Upper lobe of right lung (tissue), 1 donor: ENCODE measurements at places on chromosomes 4 and X. TPM values are rescaled to one million over a fixed set of nuclear protein-coding genes. Genes with fewer than 3 reads are reported as not detected.
A peak's percentile ranks its signal among the peaks of the same experiment; 100 is the strongest.

The IL1RAPL1 gene
- not detected for total RNA-seq

The SORBS2 gene
- 44.9 TPM for total RNA-seq

The VCX3A gene
- total RNA-seq, result not detected

The FMR1 gene
- total RNA-seq, result 51.2 TPM

The SEC31A gene
- total RNA-seq, result 199 TPM

The RHOH gene
- 8.8 TPM for total RNA-seq

The DAPP1 gene
- total RNA-seq, result 8.9 TPM

DNA sequence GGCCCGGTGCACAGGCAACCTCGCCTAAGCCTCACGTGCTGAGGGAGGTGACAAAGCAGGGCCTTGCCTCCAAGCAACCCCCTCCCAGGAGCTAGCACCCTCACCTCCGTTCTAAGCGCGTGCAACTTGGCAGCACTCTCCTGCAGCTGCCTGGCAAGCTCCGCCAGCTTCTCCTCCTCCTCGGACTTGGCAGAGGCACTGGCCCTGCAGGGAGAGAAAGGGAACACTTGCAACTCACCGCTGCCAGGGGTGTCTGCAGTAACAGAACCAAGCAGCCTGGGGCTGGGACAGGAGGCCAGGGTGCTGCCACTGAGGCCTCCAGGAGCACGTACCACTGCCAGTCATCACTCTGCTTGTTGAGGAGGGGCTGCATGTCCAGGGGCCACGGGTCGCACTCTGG, 10.3 kb upstream of the TREX2 start:
- no peak for DNase-seq

DNA sequence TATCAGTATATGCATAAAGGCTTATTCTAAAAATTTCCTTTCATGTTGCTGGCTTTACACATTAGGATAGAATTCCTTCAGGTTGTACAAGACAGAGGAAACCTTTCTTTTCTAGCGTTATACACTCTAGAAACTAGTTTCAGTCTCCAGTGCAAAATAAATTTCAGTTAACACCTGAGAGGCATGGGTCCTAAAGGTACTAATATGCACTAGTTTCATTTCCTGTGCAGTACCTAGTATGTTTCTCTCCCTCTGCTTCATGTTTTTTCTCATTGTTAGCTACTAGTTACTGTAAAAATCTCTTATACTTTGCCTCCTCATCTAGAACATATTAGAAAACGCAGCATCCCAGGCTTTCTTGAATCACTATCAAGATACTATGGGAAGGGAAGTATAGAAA, 54.0 kb downstream of the SNX25 start:
- DNase-seq, result no peak

- no peak for DNase-seq
Observed at GRCh38 chrX:36908801-36909675, 99.1 kb upstream of the FAM47C start.

- no peak for DNase-seq
Observed at GRCh38 chrX:10397349-10397748, 223.0 kb downstream of the MID1 start.

GRCh38 chr4:163755013-163755412, 260.5 kb downstream of the TMA16 start:
- DNase-seq, result no peak

DNA sequence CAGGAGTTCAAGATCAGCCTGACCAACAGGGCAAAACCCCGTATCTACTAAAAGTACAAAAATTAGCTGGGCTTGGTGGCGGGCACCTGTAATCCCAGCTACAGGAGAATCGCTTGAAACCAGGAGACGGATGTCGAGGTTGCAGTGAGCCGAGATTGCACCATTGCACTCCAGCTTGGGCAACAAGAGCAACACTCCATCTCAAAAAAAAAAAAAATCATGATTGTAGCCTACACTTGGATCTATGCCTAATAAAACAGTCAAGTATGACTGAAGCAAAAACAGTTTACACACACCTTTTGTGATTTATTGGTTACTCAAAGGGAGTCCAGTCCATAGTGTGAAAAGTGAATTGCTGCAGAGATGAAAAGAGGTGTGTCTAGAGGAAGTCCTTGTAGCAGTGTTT, 34.7 kb upstream of the TASL start:
- DNase-seq, result peak; percentile 62

DNA sequence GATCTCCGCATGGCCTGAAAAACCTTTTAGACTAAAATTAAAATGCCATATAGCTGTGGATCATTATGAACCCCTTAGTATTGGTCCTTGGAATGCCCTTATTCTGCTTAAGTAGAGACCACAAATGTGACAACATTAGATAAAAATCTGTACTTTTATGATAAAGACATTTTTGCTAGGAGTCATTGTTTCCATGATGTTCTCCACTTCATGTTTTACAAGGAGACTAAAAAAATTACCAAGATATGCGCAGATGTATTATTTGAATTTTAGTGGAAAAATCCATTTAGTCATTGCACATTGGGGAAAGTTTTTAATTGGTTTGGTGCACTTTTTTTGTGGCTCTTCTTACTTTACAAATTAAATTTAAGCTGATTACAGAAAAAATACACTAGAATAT, 85.1 kb upstream of the HPRT1 start:
- DNase-seq, result no peak

DNA sequence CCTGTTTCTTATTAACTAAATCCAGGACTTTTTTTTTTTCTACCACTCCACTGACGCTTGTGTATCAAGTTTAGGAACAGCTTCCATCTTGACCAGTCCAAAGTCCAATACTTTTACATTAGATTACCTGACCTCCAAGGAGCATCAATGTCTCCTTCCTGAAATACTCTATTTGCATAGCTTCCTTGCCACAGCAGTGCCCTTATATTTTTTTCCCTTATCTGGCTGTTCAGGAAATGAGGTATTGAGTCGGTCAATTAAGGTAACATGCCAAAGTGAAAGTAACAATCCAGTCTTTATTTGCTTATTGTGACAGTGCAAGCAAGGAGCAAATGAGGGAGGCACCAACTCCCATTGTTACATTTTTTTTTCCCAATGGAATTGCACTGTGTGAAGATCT, 730.8 kb upstream of the NDST4 start:
- no peak for DNase-seq

DNA sequence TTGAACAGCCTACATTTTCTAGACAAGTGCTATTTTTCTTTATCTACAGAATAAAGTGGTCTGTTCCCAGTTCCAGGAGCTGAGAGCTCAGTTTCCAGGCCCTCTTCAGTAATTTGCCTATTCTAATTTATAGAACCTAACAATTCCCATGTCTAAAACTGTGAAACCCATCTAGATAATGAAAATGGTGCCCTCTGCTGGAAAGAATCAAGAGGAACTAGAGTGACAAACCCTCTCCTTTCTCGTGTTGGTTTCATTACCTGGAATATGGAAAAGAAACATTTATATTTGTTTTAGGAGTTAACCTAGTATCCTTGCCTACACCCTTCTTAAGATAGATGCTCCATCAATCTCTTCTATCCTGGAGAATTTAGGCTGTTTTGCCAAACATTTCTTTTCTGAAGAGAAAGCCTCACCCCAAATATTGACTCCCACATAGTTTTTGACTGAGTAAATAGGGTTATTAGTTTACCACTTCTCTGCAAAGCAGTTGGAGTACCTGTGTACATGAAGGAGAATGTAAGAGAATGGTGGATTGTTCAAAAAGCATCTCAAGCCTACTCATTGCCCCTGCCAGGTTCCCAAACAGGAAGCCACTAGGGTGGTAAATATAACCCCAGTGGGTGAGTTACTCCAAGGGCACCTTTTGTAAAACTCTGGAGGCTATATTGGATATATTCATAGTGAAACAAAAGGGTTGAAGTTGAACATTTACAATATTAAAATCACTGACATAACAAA, 121.6 kb downstream of the RASL11B start:
- no peak for DNase-seq

DNA sequence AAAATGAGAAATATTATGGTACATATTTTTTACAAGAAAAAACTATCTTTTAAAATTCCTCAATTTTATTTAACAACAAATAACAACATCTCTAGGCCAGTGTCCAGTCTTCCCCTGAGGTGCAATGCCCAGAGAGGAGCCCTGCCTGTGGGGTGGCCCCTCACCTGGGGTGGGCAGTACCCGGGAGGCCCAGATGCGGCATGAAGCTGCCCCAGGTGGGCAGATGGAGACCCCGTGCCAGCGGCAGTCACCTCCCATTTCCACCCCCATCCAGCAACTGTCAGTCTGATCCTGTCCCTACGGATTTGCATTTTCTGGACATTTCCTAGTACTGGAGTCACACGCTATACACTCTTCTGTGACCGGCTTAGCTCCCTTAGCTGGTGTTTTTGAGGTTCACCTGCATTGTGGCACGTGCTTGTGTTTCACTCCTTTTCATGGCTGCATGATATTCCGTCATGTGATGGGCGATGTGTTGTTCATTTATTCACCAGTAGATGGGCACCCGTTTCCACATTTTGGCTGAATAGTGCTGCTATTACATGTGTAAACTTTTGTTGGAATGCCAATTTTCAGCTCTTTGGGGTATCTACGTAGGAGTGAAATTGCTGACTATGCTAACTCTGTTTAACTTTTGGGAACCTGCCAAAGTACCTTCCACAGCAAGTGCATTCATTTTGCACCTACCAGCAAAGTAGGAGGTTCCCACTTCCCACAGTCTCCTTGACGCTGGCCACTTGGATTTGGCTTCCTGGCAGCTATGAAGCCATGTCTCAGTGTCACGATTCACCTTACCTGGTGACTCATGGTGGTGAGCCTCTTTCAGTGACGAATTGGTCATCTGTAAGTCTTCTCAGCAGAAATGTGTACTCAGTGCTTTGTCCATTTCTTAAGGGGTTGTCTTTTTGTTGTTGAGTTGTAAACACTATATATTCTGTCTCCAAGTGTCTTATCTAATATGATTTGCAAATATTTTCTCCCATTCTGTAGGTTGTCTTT, 11.7 kb upstream of the MAEA start:
- DNase-seq, result no peak

DNA sequence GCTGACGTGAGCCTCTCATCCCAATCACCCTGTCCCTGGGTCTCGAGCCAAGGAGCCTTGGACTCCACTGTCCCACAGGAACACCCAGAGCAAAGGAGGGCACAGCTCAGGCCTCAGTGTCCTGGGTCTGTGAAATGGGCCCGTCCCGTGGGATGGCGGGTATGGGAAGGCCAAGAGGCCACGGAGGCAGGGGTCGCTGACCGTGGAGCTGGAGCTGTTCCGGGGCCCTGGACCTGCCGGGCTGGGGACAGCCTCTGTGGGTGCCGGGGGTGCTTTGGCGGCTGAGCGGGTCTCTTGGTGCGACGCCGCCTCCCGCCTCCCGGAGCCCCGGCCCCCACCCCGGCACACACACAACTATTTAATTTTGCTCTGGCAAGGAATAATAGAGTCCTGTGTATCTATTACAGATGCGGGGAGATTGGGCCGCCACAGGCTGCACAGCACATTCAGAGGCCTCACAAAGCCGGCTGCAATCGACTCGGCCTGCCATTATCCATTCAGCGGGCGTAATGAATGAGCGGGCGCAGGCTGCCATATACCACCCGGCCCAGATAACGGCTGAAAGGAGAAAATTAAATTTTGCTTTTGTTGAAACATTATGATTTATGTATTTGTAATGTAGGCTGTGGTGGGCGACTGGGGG, 83.9 kb upstream of the NKX1-1 start:
- DNase-seq, result no peak

DNA sequence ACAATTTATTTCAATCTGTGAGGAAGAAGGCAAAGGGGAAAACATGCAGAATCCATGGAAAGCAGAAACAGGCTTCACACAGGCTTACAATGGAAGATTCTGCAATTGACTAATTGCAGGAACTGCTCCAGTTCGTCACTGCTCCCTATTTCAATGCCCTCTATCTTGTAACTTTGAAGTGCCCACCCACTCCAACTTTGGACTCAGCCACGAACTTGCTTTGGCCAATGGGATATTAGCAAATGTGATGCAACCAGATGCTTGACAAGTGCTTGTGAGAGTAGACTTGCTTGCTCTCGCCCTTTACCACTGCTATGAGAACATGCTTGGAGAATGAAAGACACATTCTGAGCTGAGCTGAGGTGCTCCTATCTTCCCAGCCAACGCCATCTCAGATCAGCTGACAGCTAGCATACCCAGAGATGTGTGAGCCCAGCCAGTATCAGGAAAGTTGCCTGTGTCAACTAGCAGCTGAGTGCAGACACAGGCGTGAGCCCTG, 105.7 kb upstream of the PTCHD1 start:
- no peak for DNase-seq

DNA sequence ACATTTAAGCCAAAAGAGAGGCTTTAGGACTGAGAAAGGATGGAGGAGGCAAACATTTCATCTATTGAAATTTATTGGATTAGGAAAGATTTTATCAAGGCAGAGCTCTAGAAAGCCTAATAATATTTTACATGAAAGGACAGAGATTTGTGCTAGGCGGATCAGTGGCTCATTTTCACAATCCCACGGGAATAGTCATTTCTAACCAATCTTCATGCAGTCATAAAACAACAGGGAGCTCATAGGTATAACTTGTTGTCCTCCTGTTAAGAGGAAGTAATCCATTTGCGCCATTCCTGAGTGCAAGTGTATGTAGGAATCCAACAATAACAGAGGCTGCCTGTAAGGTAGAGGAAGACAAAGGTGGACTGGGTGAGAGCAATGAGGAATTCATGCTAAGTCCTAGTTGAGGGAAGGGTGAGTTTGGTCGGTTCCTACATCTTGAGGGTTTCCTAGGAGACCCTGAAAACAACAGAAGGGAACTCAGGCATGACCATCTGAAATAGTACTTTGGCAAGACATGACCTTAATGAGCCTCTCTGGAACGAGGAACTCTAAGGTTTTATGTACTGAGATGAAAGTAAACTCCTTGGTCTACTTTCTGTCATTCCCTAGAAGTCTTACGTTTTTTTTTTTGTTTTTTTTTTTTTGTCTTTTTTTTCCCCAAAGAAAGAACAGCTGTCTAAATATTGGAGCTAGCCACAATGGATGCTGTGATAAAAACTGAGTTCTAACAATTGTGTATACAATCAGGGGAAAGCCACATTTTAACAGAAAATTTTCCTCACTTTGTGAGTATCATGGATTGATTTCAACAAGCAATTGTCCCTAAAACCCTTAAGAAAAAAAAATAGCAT, 89.7 kb downstream of the GEMIN8 start:
- no peak for DNase-seq

- no peak for DNase-seq
Observed at GRCh38 chrX:138914767-138915166, 203.2 kb upstream of the FGF13 start.

GRCh38 chrX:2283111-2283859, 217.5 kb downstream of the DHRSX start:
- no peak for DNase-seq

DNA sequence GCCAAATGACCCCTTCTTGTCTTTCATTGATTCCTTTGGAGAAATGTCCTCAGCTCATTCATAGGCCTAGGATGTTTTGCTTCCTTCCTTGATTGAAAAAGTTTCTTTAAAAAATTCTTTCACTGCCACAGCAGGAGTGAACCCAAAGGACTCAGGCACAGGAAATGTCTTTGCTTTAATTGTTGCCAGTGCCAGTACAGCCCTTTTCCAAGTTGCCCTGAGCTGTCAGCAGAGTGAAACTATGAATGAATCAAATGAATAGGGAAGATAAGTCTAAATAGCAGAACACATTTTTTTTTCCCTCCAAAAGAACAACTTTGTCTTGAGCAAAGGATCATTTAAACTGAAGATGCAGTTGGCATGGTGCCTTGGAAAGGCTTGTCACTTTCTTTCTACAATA, 63.8 kb upstream of the SLC4A4 start:
- DNase-seq, result no peak

- DNase-seq, result no peak
Observed at GRCh38 chr4:168483811-168484210, 3.5 kb upstream of the DDX60L start.
